ENCODE measurements at places on chromosomes 4 and X.
A peak's percentile ranks its signal among the peaks of the same experiment; 100 is the strongest.

GRCh38 chr4:4502694-4503311, 39.0 kb downstream of the STX18 start:
- DNase-seq: peak; percentile 28

GRCh38 chrX:154748712-154749339, 2.1 kb downstream of the GAB3 start:
- peak; percentile 83 for DNase-seq

GRCh38 chr4:4730249-4730648, 129.2 kb upstream of the MSX1 start:
- no peak for DNase-seq

DNA sequence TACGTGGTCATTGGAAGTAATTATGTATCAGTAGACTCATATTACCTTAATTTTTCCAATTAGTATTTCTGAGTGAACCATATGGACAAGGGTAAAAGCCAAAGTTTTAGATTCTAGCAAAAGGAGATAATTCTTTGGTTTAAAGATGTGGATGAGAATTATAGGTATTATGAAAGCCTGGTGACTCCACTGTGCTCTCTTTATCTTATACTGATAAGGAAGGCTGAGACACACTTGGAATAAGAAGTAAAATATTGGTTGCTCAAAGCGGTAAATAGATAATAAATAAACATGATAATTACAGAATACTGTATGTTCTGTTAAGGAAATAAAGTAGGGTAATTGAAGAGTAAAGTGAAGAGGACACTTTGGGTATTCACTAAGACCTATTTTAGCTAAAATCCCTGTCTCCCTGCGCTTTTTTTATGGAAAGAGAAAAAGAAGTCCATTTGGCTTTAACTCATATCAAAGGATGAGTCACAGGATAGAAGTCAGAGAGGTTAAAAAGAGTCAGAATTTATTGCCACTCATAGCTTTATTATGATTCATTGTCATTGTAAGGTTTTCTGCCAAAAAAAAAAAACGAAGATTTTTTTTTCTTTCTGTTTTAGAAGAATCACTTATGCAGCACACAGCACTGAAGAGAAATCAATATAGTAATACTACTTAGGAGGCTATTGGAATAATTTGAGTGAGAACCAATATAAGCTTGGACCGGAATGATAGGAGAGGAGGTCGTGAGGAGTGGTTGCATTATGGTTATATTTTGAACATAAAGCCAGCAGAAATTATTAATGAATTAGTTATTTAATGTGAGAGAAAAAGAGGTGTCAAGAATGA, 2463.1 kb downstream of the ARAP2 start:
- DNase-seq: no peak

GRCh38 chr4:181807771-181808170, 435.4 kb upstream of the TENM3 start:
- no peak for DNase-seq

DNA sequence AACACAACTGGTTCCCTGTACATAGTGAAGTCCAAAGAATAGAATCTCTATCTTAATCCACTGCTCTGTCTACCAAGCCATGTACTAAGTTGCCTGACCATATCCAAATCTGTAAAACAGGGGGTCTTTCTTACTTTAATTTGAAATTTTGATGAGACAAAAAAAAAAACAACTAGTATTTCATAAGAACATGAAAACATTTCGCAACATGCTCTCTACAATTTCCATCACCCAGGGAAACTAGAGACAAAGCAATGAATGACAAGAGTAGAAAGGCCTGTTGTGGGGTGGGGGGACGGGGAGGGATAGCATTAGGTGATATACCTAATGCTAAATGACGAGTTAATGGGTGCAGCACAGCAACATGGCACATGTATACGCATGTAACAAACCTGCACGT, 279.9 kb downstream of the PPP3CA start:
- no peak for DNase-seq

GRCh38 chr4:26144526-26145155, 176.2 kb upstream of the RBPJ start:
- DNase-seq: no peak

DNA sequence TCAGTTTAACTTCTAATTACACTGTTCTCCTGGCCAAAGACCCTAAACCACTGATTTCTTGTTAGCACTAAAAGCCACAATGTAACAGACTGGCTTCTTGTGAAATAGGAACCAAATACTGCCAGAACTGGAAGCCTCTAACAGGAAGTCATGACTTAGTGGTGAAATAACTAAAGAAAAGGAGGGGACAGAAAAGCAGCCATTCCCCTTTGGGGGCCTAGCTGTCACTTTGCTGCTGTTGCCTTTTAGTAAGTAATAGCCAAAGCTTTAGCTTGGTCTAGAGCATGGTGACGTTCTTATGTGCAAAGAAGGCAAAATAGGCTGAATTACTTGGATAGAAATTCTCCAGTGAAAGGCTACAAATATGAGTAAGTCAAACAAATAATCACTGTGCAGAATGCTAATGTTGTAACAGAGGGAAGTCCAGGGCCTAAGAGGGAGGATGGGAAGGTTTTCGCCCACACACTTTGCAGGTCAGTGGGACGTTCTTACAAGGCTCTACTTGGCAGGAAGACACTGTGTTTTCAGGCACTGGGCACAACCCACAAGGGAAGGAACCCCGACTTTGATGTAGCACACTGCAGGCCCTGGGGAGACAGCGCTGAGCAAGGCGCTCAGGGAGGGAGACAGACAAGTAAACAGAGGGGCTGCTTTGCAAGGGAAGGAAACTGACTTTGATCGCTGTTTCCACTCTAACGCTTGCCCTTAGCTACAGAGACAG, 16.7 kb downstream of the GAB3 start:
- DNase-seq: peak; percentile 60

DNA sequence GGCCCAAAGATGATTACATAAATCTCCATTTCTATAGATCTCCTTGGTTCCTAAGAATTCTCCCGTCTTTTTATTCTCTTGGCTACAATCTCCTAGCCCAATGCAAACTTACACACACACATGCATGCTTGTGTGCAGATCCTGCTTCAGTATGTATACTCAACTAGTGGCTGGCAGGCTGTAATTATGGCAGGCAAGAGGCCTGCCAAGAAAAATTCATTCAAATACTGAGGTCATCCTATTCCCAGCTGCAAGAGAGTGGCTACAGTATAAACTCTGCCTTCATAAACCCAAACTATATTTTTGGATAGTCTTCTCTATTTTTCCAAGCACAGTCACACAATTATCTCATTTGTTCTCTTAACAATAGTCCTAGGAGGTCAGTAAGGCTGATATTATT, 95.2 kb downstream of the SHROOM4 start:
- DNase-seq: no peak

GRCh38 chr4:52051615-52052474, 741 bp downstream of the SPATA18 start:
- DNase-seq: no peak

DNA sequence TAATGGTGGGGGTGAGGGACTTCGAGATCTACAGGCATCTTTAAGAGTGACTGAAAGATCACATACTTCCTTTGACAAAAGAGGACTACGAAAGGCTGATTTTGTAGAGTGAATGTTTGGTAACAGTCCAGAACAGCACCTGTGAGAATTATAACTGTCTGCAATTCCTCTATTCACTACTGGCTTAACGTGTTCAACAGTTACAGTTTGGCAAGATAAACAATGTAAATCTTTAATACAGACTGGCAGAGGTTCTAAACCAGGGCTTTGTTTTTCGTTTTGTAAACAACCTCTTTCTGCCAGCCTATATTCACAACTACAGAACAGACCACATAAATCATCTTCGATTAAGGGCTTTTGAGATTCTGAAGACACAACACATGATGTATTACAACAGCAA, 66.9 kb downstream of the NCAPG start:
- DNase-seq: no peak

- DNase-seq: peak; percentile 21
Measured at GRCh38 chrX:13029887-13030771, 14.3 kb downstream of the FAM9C start.

DNA sequence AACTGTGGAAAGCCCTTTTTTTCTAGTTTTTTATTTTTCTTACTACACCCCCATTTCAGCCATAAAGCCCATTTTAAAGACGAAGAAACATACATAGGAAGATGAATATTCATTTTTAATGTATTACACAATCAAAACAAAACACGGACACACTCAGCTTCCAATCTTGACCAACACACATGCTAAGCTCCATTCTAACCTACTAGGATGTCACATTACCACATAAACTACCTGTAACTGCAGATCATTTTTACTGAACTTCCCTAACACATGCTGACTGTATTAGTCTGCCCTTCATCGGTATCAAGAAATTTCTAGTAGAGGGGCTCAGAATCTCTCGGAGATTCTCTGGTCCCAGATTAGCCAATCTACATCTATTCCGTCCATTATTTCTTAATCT, 1.8 kb downstream of the CCNI start:
- DNase-seq: no peak

- DNase-seq: no peak
Measured at GRCh38 chrX:47226531-47227333, 6.1 kb upstream of the USP11 start.

DNA sequence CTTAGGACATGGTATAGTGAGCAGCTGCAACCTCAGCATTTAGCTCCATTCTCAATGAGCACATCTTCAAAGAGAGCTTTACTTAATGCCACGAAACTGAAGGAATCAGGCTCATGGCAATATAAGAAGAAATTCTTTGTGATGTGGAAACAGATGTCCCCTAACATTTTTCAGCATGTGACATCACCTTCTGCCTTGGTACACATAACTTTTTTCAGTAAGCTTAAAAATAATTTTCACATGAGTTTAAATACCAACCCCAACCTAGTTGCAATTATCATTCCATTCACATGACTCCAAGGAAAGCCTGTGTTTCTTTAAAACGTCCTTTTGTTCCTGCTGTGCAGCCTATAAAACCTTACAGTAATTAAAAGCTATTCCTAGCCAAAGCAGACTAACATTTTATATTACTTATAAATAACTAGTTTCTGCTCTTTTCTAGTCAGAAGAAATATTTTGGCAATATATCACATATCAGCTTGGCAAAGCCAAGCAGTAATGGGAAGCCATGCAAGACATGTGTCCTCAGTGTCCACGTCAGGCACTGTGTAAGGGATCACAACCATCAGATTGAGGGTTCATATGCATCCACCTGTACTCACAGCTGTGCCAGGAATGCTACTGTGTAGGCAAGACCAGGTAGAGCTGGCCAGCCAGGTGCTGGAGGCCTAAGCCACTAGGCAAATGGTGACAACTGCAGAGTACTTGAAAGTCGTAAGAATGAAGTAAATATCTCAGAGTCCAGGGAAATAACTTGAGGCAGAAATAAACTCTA, 466.6 kb downstream of the INPP4B start:
- no peak for DNase-seq

DNA sequence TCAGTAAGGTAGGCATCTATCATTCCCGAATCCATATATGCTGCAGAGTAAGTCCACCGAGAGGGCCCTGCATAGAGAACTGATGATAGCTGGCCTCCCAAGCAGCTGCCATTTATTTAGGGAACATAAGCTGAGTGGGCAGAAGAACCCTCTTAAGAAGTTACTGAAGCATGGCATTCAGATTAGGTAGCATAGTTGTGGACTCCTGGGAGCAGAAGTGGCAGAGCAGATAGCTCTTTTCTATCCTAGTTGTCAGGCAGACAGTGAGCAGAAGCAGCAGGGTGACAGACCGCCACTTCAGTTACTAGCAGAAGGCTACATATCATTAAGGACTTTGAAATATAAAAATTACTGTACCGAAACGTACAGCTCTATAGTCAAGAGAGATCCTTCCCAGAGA, 454.7 kb downstream of the PPP4R3C start:
- DNase-seq: no peak

GRCh38 chr4:155639704-155640523, 26.7 kb upstream of the GUCY1A1 start:
- DNase-seq: no peak

DNA sequence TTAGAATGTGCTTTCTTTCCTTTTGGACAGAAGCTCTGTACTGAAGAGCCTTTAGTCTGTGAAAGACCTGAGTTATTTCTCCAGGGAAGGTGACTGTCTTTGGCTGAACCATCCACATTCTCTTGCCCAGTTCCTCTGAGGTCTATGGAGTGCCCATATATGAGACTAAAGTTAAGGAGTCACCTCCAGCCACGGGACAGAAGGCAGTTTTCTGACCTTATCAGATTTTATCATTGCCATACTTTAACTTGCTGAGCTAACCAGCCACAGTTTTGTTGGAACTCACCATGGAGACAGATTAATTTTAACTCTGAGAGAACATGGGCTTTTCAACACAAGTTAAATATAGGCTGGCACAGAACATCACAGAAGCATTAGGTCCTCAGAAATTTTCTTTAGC, 26.3 kb downstream of the IL1RAPL1 start:
- no peak for DNase-seq

GRCh38 chr4:64756016-64756415, 346.8 kb upstream of the TECRL start:
- no peak for DNase-seq

DNA sequence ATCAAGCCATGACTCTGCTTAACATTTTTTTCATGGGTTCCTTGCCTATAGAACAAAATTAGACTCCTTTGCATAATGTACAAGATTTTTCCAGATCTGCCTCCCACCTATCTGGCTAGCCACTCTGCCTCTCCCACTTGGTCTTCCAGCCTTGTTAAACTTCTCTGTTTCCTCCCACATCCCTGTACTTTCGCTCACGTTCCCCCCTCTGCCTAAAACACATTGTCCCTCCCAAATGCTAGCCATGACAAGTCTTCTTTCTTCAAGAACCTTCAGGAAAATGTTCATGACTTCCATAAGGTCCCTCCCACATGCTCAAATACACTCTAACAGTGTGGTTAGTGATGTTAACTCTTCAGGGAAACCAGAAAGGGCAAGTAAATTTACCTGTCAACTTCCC, 214.6 kb downstream of the ADGRA3 start:
- DNase-seq: no peak

GRCh38 chr4:60201052-60201673, 999.0 kb upstream of the ADGRL3 start:
- DNase-seq: peak; percentile 7

DNA sequence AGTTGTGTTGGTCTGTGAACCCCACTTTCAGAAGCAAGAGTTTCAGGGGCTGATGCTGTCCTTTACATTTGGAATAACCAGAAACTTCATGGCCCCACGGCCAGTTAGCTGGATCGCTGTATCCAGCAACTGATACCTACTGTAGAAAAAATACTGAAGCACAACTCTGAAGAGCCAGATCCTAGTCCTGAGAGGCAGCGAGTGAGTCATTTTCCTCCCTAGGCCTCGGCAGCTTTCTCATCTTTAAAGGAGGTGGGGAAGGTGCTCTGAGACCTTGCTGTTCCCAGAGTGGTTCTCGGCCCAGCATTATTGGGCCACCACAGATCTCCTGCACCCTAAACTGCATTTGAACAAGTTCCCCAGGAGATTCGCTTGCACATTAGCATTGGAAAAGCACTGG, 63.2 kb downstream of the NHS start:
- no peak for DNase-seq

GRCh38 chr4:107283587-107284559, 247.8 kb upstream of the DKK2 start:
- DNase-seq: no peak

GRCh38 chrX:135327299-135327698, 18.0 kb downstream of the ETDC start:
- DNase-seq: no peak

GRCh38 chr4:156475322-156475721, 496.3 kb downstream of the PDGFC start:
- no peak for DNase-seq

Data from CD8-positive, alpha-beta T cell (primary cell).